PC-9 (cell line): ENCODE measurements at places on chromosomes 5 and 9.

DNA sequence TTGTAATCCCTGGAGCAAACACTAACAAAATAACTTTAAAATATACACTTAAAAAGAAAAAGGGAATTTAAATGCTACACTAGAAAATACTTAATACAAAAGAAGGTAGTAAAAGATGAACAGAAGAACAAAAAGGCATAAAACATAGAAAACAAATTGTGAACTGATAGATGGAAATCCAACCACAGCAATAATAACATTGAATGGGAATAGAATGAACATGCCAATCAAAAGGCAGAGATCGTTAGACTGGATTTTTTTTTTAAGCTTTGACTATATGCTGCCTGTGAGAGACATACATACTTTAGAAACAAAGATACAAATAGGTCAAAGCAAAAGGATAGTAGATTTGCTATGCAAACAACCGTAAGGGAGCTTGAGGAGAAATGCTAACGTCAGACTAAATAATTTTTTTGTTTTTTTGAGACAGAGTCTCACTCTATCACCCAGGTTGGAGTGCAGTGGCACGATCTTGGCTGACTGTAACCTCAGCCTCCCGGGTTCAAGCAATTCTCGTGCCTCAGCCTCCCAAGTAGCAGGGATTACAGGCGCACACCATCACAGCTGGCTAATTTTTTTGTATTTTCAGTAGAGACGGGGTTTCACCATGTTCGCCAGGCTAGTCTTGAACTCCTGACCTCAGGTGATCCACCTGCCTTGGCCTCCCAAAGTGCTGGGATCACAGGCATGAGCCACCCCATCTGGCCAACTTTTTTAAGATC is 6.5 kb downstream of the ABO start:
- DNase-seq: no peak

GRCh38 chr5:173103411-173103810 is 40.9 kb upstream of the BNIP1 start:
- DNase-seq: no peak

- DNase-seq: no peak
Observed at GRCh38 chr9:113536483-113537228, 73.1 kb downstream of the RGS3 start.

DNA sequence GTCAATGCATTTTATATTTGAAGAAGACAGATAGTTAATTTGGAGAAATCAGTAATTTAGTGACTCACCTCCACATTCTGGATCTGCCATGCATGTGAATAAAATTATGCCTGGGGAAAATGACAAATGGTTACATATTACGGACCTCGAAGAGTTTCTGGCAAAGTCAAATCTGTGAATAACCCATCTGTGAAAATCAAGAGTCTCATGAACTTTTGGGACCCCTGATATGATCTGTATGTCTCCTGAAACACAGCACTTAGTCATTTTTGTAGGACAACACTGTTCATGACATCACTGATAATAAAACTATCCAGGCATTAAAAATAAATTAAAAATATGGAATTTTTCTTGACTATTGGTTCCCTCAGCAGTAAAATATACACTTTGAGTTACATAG is 584.5 kb downstream of the TLE4 start:
- no peak for DNase-seq

DNA sequence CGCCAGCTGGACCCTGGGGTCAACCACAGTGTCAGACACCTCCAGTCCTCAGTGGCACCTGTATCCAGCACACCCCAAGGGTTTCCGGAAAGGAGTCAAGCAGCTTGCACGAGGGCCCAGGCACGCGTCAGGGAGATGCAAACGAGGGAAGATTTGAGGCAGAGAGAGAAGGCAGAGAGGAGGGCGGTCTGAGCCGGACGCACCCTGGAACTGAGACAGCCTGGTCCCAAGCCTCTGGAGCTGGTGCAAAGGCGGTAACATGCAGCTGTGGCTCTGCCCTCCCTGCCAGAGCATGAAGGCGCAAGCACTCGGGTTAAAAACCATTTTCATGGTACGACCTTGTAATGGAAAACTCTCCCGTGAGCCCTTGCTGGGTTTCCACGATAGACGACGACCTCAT is 32.2 kb downstream of the SLC6A18 start:
- no peak for DNase-seq

GRCh38 chr5:136055612-136056309 is 27.0 kb downstream of the TGFBI start:
- DNase-seq: no peak

DNA sequence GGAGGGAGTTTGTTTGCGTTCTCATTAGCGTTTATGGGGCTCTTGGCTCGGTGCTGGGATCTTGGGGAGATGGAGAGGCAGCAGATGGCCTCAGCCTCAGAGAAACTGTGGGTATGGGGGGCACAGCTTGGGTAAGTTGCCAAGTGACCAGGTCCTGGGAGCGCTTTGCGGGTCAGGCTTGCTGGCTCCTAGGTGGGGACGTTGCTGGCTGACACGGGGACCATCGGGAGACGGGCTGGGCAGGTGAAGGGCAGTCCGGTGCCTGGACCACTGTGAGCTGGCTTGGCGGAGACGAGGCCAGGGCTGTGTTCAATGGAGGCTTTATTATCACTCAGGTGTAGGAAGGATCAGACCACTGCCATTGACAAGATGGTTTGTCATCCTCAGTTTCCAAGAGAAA is 30.0 kb downstream of the FGD3 start:
- no peak for DNase-seq

DNA sequence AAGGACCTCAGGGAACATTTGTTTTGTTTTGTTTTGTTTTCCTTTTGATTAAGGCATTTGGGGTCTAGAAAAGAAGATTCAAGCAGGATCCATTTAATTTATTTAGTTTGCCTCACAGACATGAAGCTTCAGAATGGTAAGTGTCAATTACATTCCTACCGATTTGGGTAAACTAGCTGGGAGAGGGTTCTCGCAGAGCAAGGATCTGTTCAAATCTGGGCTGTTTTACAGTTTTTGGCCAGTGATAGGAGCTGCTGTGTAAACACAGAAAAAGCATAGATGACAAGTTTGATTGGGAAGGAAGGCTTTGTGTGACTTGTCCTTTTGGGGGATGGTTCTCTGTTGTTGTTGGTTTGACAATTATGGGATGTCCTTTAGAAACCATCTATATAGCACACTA is 470.3 kb upstream of the WWC1 start:
- DNase-seq: no peak

DNA sequence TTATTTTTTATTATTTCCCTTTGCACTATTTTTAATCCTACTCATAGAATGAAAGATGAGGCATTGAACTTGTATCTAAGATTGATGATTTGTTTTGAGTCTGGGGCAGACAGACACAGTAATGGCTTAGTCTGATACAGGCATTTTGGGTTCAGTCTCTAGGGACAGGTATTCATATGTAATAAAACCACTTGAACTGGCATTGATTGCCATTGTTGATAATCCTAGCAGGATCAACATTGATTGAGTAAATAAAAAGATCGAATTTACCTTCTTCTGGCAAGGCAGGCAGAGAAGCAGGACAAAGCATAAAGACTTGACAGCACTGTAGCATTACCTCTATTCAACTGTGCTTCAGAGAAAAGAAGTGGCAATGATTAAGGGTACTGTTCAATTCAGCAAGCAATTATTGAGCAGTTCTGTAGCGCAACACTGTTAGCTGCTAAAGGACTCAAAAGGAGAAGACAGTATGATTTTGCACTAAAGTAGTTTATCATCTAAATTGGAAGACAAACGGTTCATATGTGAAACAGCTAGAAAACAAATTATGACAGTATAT is 144.4 kb downstream of the COMMD10 start:
- no peak for DNase-seq

GRCh38 chr5:36070687-36071571 is 4.2 kb upstream of the UGT3A2 start:
- no peak for DNase-seq

- peak; percentile 75 for DNase-seq
Observed at GRCh38 chr9:132411091-132411508, 1.1 kb downstream of the CFAP77 start.

DNA sequence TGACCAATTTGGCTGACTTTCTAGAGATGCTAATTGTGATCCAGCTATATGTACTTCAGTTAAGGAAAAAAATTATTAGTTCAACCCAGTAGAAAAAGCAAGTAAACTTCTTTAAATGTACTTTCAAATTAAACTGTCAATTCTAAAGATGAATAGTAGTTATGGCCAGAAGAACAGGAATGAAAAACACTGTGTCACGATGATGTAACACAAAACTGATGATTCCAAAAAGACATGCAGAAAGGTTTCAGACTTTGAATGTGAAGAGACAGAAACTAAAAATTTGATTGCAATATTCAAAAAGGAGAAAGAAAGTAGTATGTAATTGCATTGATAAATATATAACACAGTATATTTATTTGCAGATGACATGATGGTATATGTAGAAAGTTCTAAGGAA is 127.3 kb upstream of the NR4A3 start:
- DNase-seq: no peak

GRCh38 chr5:53164478-53165165 is 55.1 kb upstream of the MOCS2 start:
- no peak for DNase-seq

DNA sequence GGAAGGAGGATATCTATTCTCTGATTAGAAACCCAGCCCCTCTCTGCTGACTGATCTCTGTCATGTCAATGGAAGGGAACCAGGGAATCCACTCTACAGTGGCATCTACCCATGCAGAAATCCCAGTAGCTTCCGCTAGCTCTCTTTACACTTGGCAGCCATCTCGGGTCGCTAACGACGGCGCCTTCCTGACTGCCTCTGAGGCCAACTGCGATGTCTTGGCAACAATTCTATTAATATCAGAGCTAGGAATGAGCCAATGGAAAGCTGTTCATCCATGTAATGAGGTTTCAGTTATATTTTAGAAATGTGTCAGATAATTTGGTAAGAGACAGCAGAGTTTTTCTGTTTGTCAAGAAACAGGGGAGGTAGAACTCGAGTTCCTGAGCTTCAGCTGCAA is 67.6 kb upstream of the ATP10B start:
- no peak for DNase-seq

DNA sequence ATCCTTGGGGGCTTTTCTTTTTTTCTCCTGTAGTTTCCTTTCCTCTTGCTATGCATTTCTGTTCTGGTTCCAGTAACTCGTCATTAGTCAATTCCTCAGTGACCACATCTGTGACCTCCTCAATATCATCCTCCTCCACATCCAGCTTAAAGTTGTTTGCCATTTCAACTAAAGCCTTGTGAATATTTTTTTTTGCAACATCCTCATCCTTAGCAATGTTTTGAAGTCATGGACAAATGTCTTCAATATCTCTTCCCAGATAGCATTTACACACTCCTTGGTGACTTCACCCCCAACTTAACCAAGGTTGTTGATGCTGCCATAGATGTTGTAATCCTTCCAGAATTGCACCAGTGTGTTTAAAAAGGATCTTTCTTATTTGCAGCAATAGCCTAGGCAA is 14.7 kb upstream of the ADRB2 start:
- no peak for DNase-seq

GRCh38 chr9:16070455-16071145 is 517.8 kb downstream of the CCDC171 start:
- no peak for DNase-seq

DNA sequence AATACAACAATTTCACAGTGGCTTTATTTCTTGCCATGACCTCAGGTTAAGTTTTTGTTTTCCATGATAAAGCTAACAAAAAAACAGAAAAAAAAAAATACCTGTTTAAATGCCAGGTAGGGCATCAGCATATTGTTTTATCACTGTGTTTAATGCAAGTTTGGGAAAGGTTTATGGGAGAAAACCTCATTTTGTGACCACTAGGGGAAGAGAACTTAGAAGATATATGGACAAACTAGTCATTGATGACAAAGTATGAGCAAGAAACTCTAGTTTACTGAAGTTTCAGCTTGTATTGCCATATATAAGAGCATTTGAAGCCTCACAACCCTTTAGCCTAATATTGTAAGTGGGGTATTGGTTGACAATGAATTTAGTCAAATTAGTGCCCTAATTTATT is 1431.4 kb upstream of the CDH18 start:
- no peak for DNase-seq

- DNase-seq: no peak
Observed at GRCh38 chr9:132387133-132387532, 19.5 kb downstream of the TTF1 start.

- DNase-seq: no peak
Observed at GRCh38 chr9:124880501-124880900, 18.6 kb downstream of the ARPC5L start.
